ENCODE measurements at places on chromosomes 7 and 10.
A peak's percentile ranks its signal among the peaks of the same experiment; 100 is the strongest.

GRCh38 chr7:39949971-39950472, at the start of gene CDK13:
TSS of gene CDK13 (plus strand) at chr7:39950256. CDS start at chr7:39950642, 386 bp downstream.
- peak; percentile 94 for DNase-seq

GRCh38 chr10:61481597-61481996, 28.4 kb upstream of the TMEM26 start:
- DNase-seq: no peak

DNA sequence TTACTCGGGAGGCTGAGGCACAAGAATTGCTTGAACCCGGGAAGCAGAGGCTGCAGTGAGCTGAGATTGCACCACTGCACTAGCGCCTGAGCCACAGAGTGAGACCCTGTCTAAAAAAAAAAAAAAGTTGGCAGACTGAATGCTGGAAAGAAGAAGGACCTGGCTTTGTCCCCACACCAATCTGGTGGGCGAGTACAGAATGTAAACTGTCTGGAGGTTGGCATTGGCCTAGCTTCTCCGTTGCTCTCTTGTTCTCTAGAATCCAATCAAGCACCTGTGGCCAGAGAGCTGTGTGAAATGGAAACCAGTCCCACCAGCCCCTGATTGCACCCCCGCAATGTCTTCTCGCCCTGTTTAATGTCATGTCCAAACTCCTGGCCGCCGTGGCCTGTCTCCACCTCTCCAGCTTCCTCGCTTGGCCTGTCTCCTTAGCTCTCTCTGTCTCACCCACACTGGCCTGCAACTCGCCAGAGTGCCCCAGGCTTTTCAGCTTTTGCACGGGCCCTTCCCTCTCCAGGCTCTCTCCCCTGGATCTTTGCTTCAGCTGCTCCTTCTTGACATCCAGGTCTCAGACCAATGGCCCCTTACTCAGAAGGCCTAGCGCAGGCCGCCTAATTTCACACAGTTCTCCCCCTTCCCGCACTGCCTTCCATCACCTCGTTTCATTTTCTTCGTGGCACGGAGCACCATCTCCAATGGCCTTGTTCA, 670 bp upstream of the AGK start:
- no peak for DNase-seq

GRCh38 chr10:11018855-11019631, 1.4 kb downstream of the CELF2 start:
- no peak for DNase-seq

- no peak for DNase-seq
Measured at GRCh38 chr10:78248651-78249464, 215.2 kb downstream of the RPS24 start.

- DNase-seq: no peak
Measured at GRCh38 chr10:102712843-102713538, 1.2 kb downstream of the ARL3 start.
